Stimulated activated naive CD4-positive, alpha-beta T cell (primary cell): ENCODE measurements at places on chromosomes 11 and 22.

- no peak for DNase-seq
These were observed 363.6 kb downstream of the TTC28 start for GRCh38 chr22:28316014-28316413.

GRCh38 chr22:40014667-40015248 lies 20.0 kb downstream of the FAM83F start:
- no peak for DNase-seq

DNA sequence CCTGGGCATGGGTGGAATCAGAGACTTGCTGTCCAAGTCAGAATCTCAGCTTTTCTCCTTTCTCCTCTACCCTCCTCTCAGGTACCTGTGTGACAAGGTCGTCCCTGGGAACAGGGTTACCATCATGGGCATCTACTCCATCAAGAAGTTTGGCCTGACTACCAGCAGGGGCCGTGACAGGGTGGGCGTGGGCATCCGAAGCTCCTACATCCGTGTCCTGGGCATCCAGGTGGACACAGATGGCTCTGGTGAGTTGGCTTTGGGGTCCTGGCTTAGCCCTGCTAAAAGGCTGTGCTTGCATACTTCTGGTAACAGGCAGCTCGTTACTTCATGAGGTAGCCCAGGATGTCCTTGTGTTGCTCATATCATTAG lies 10.7 kb downstream of the MCM5 start:
- DNase-seq: no peak

GRCh38 chr11:128603752-128604414 lies 16.5 kb upstream of the ETS1 start:
- DNase-seq: no peak

- DNase-seq: no peak
These were observed 92.9 kb downstream of the TRAF6 start for GRCh38 chr11:36417154-36417553.

DNA sequence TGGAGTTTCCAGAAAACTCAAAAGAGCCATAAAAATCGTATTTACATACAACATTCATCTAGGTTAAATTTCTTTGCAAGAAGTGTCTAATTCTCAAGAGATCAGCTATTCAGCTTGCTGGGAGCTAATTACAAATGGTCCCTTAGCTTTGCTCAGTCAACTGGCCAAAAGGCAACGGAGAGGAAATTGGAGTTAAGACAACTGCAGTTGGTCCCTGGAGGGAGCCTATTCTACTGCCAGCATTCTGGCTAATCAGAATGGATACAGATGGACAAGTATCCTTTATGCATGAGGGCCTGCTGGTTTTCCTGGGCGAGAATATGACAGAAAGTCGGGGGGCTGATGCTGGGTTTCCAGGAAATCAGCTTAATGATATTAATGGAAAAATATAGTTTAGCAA lies 45.5 kb downstream of the KCNJ1 start:
- no peak for DNase-seq

DNA sequence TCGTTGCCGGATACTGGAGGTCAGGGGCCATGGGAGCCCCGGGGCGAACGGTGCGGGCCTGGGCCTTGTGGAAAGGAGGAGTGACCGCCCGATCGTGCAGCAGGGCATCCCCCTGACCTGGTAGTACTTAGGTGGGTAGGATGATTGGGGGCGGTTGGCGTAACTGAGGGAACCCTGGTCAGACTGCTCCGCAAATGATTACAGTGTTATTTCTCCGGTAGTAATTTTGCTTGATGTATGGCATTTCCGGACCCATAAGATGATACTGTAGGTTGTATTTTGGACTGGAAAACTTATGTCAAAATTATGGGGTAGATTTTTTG lies 762 bp downstream of the MTMR3 start:
- peak; percentile 52 for DNase-seq

DNA sequence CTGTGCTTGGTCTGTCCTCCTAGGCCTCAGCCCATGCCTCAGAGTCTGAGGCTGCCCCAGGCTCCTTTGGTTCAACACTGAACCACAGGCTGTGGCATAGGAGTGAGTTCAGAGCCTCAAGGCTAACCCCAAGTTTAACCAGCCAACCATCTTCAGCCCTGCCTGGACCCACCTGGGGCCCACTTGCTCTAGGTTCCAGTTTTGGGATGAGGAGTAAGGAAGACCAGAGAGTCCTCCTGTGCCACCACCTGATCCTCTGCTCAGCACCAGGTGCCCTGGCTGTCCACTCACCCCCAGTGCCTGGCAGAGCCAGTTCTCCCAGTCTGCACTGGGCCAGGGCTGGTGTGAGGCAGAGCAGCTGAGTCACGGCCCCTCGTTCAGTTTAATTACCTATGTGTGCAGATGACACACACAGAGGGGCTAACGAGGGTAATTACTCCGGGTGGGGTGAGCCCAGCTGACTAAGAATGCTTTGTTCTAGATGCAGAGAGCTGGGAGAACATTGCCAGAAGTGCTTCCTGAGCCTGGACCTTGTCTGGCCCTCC lies 12.0 kb upstream of the TMPRSS13 start:
- DNase-seq: no peak

DNA sequence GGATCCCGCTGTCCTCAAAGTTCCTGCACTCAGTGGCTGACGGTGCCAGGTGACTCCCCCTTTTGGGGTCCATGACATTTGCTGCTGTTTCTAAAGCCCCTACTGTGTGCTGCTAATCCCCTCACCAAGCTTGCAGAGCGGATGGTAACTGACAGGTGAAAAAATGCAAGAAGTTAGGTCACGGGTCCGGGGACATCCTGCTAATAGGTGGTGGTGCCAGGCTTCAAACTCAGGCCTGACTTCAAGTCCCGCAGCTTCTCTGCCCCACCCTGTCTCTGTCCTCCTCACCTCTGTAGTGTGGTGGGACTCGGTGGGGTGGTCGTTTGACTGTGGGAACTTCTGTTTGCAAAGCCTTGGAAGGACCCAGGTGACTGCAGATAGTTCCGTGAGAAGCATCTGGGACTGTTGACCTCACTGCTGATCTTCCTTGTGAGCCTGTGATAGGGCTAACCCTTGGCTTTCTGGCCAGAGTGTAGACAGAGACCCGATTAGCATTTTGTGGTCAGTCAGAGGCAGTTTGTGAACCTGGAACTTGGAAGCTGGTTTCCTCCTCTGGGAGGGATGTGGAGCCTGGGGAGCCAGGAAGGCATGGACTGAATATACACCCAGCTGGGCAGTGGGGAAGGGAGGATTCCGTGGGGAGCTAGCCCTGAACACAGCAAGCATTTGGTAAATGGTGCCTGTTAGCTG lies 115.4 kb upstream of the OR4B1 start:
- DNase-seq: no peak

- DNase-seq: no peak
These were observed 12.2 kb upstream of the VPS37C start for GRCh38 chr11:61173456-61173855.

DNA sequence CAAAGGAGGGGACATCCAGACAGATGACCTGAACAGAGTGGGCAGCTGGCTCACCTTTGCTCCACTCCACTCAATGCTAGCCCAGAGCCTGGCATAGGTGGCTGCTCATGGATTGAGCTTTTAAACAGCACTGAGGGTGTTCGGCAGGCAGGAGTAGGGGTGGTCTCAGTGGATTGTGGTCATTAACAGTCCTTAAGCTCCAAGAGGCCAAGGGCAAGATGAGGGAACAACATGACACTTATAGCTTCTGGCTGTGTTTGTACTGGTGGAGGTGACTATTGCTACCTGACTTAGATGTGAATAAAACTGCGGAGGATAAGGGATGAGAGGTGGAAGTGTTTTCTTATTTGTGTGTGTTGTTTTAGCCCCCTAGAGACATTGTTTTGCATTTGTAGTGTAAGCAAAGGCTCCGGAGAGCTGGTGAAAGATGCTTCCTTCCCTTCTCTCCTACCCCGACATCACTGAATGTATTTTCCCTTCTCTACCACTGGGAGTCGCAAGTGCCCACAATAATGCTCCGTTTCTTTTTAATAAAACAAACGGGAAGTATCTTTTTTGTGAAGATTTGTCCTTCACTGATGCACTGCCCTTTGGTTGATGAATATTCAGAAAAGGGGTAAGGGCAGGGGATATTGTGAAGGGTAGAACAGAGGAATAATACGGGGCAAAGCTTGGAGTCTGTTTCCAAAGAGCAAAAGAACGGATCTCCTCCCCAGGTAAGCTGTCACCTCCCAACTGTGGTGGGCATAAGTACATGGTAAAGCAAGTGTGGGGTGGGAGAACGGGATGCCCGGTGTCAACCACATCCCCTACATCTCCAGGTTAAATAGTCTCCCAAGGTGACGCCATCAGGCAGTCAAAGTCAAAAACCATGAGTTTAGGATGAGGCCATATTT lies 27.5 kb upstream of the MTNR1B start:
- DNase-seq: no peak

DNA sequence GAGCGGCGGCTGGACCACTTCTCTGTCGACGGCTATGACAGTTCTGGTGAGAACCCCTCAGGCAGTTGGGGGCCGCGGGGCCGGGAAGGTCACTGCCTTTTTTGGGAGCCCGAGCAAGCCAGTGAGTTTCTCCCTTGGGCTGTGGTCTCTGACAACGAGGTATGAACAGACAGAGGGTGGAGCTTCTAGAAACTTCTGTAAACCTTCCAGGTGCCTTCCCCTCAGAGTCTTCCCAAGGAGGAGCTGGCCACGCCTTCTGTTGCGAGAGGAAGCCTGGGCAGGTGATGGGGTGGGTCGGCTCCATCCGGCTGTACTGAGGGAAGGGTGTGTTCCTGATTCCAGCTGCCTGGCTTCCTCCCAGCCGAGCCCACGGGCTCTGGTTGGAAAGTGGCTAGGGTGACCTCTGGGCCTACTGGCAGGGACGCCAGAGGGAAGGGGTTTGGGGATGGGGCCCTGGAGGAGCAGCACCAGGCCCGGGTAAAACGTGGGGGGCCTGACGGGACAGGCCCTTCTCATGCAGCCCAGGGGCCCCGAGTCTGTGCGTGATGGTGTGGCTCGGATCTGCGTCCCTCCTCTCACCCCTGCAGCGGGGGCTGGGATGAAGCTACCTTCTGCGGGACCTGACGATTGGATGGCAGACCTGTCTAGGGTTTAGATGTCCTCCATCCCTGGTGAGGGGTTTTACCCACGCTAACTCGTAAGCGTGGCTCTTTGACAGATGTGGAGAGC lies 110.8 kb downstream of the KCNQ1OT1 start:
- DNase-seq: no peak

DNA sequence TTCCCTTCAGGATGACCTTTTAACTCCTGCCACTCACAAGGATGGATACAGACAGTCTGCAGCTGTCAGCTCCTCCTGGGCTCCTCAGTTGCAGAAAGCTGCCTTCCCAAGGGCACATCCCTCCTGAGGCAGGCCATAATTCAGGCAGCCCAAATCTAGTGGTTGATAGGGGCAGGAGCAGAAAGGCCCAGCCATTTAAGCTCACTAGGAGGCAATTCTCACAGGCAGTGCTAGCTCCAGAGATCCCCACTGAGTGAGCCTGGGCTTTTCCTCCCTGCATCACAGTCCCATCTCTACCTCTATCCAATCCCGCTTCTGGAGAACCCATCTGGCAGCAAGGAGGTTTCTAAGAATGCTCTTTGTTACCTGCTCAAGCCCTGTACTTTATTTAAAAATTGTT lies 200.6 kb downstream of the ARHGAP42 start:
- no peak for DNase-seq

DNA sequence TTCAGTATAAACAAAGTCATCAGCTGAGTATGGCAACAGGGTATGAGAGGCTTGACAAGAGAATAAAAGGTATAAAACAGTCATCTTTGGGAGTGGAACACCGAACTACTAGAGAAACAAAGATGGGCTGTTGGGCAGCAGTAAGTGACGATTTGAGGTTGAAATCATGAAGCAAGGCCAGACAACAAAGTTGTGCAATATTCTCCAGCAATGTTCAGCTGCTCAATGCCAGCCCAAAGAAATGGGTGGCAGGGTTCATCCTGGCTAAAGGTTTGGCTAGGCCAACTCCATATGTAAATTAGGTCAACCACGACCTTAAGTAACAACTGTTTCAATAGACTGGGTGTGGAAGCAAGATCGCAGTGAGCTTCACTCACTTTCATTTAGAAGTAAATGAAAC lies 6.2 kb downstream of the APIP start:
- DNase-seq: no peak

DNA sequence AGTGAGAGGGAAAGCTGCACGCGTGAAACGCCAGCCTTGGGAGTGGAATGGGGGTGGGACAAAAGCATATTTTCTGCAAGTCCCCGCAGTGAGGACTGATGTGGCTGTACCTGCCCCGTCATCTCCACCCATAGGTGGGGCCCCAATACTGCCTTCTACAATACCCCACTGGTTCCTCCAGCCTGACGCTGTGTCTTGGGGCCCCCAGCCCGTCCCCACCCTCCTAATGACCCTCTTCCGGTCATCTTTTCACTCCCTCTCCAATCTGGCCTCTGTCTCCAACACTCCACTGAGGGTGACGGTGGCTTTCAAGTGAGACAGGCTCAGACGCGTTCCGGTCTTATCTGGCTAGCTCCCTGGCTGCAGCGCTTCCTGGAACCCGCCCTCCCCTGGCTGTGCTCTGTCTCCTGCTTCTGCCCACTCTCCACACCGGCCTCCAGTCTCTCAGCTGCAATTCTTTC lies 104.2 kb downstream of the MICAL3 start:
- DNase-seq: no peak

DNA sequence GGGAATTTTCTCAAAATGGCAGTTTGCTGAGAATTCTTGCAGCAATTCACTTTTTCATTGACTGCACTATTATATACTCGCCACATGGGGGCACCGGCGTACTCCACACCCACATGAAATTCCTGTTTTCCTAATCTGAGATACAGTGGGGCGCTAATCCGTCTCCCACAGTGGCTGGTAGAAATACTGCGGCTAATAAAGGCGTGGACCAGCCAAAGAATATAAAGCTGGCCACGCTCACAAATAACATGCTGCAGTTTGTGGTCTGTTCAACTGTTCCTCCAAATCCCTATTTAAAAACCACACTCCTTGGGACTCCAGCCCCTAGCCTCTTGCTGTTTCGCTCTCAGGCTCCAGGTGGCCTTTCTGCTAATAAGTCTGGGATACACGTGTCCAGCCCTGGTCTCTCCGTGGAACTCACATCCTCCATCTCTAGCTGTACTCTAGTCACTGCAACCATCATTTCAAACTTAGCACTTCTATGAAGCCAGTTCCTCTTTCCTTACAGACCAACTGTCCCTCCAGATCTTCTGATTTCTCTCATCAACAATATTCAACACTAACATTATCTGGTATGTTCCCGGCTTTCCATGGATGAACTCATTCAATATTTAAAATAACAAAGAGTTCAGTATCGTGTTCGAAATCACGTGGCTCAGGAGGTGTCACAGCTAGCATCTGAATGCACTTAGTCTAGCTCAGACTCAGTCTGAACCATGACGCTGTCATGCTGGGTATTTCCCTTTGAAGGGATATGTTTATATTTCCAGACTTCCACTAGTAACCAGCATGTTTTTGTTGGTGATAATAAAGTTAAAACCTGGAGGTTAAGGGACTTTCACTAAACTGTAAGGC lies 22.0 kb downstream of the TBRG1 start:
- no peak for DNase-seq

GRCh38 chr11:86695373-86695772 lies 23.0 kb upstream of the ME3 start:
- no peak for DNase-seq
